ENCODE measurements at places on chromosomes 13 and 19. TPM values are rescaled to one million over a fixed set of nuclear protein-coding genes. Genes with fewer than 3 reads are reported as not detected.
A peak's percentile ranks its signal among the peaks of the same experiment; 100 is the strongest.

Gene EDNRB
- total RNA-seq: 179 TPM

Gene RASAL3
- total RNA-seq: 3.6 TPM

Gene TMEM38A
- 1.4 TPM for total RNA-seq

Gene ZNF773
- total RNA-seq: 15.5 TPM

Gene SLC6A16
- 1.4 TPM for total RNA-seq

Gene SIGLEC12
- total RNA-seq: 1.1 TPM

Gene IL17D
- total RNA-seq: 3.5 TPM

DNA sequence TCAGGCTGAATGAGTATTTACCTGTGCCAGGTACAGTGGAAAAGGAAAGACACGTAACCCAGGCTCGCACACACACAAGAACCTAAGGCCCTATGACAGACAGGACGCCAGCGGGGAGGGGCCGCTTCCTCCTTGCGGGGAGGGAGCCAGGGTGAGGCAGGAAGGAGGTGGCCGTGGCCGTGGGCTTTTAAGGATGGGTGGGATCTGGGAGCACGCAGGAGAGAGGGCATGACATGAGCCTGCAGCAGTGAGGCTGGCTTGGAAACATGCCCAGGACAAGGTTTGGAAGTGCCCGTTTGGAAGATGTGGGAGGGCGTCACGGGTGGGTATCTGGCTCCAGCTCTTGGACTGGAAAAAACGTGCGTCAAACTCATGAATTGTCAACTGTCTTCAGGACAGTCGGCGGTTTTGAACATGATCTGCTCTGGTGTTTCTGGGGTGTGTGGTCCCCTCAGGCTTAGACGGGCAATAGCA lies 20.1 kb downstream of the SH3GL1 start:
- peak; percentile 36 for DNase-seq

DNA sequence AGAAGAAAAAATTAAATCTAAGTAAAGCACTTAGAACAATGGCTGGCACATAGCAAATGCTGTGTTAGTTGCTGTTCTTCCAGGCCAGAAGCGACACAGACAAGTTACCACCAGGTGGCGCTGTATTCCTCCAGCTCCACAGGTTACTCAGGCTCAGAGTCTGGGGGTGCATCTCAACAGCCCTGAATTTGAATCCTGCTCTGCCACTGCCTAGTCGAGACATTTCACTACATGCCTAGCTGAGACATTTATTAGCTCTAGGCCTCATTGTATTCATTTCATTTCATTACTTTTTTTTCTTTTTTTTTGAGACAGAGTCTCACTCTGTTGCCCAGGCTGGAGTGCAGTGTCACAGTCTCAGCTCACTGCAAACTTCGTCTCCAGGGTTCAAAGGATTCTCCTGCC lies 16.4 kb upstream of the CYP2B6 start:
- DNase-seq: peak; percentile 75

GRCh38 chr13:31073859-31074718 lies 87.6 kb downstream of the HSPH1 start:
- DNase-seq: no peak

DNA sequence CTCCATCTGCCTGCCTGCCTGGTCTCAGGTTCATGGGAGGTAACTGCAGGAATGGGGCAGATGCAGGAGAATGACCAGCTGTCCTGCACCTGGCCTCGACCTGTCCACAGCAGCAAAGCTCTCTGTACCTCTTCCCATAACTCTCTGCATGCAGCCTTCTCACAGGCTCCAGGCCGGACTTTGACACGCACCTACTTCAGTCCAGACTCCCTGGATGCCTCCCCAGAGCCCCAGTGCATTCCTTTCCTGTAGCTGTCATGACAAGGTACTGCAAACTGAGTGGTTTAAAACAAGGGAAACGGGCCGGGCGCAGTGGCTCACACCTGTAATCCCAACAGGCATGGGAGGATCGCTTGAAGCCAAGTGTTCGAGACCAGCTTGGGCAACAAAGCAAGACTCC lies 3.3 kb downstream of the NANOS2 start:
- no peak for DNase-seq

GRCh38 chr13:34419025-34419424 lies 523.0 kb upstream of the NBEA start:
- no peak for DNase-seq

GRCh38 chr13:40366119-40366518 lies 300.3 kb downstream of the FOXO1 start:
- DNase-seq: no peak
